A549 treated with CpdA at 1 μM for 4 hours (cell line): ENCODE measurements at places on chromosomes 5 and 9. TPM values are rescaled to one million over a fixed set of nuclear protein-coding genes. Genes with fewer than 3 reads are reported as not detected.

The TMEFF1 gene
- total RNA-seq = 0.23 to 1.5 TPM (median 1.0 TPM) in 5 replicates

The HDAC3 gene
- total RNA-seq = 46.7 to 56.5 TPM (median 52.2 TPM) in 5 replicates

The IL3 gene
- total RNA-seq = not detected in 5 replicates

The CEL gene
- 0.26 to 0.86 TPM (median 0.66 TPM) in 5 replicates for total RNA-seq

The AIF1L gene
- total RNA-seq = 1.2 to 1.4 TPM (median 1.3 TPM) in 5 replicates

The NMUR2 gene
- 0.03 to 0.06 TPM (median 0.06 TPM) in 3 of 5 replicates, not detected in the others for total RNA-seq

The BASP1 gene
- total RNA-seq = 274 to 384 TPM (median 325 TPM) in 5 replicates

The GDNF gene
- 0.02 to 0.06 TPM (median 0.03 TPM) in 3 of 5 replicates, not detected in the others for total RNA-seq

The RANBP17 gene
- 1.9 to 3.1 TPM (median 2.3 TPM) in 5 replicates for total RNA-seq

The TMEM252 gene
- not detected in 5 replicates for total RNA-seq

The CDC25C gene
- 10.5 to 13.4 TPM (median 12.5 TPM) in 5 replicates for total RNA-seq

The NRARP gene
- total RNA-seq = 2.7 to 7.1 TPM (median 5.4 TPM) in 5 replicates

The PCDHB6 gene
- total RNA-seq = 0.89 to 1.2 TPM (median 1.1 TPM) in 5 replicates

The KIF20A gene
- 42.5 to 52.9 TPM (median 47.0 TPM) in 5 replicates for total RNA-seq

The NHP2 gene
- total RNA-seq = 392 to 507 TPM (median 426 TPM) in 5 replicates

The DIRAS2 gene
- 0.03 TPM in 1 of 5 replicates, not detected in the others for total RNA-seq

The ADGRD2 gene
- total RNA-seq = 0.03 TPM in 1 of 5 replicates, not detected in the others

The ENTREP1 gene
- total RNA-seq = 0.48 to 0.73 TPM (median 0.50 TPM) in 5 replicates

The SPATA31A3 gene
- not detected in 5 replicates for total RNA-seq

The SLC46A2 gene
- total RNA-seq = not detected in 5 replicates

The CDO1 gene
- total RNA-seq = 0.05 to 0.09 TPM in 2 of 5 replicates, not detected in the others

The ORM1 gene
- 0.07 to 0.18 TPM in 2 of 5 replicates, not detected in the others for total RNA-seq

The FLT4 gene
- total RNA-seq = 3.5 to 5.6 TPM (median 3.9 TPM) in 5 replicates

The PSAT1 gene
- total RNA-seq = 162 to 201 TPM (median 183 TPM) in 5 replicates

The ANKRD18B gene
- 5.6 to 8.6 TPM (median 7.2 TPM) in 5 replicates for total RNA-seq

The APBA1 gene
- total RNA-seq = 0.10 to 0.43 TPM (median 0.33 TPM) in 5 replicates
